ENCODE measurements at places on chromosomes 5 and 9. TPM values are rescaled to one million over a fixed set of nuclear protein-coding genes. Genes with fewer than 3 reads are reported as not detected.

The OLFML2A gene
- 10.8 TPM for total RNA-seq

DNA sequence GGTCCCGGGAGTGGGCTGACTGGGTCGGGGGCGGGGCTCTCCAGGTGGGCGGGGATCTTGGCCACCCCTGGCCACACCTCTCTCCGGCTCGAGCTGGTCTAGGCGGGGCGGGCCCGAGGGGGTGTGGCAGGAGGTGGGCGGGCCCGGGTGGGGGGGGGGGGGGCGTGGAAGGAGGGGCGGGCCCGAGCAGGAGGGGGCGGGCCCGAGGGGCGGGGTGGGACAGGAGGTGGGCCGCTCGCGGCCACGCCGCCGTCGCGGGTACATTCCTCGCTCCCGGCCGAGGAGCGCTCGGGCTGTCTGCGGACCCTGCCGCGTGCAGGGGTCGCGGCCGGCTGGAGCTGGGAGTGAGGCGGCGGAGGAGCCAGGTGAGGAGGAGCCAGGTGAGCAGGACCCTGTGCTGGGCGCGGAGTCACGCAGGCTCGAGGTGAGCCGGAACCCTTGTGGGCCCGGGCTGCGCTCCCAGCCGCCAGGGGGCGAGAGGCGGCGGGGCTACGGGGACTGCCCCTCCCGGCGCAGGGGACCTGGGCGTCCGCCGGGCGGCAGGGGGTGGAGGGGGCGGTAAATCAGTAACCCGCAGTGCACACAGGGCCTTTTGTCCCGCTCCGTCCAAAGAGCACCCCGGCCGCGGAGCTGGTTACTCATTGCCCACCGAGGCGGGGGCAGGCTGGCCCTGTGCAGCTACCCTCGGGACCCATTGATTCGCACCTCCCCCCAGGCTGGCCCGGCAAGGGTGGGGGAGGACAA is at the start of gene FGFR4:
TSS of gene FGFR4 (plus strand) at position 262 of the 744 bp plus-strand sequence. CDS start 2,688 bp downstream, outside the sequence.
- peak; percentile 83 for DNase-seq

GRCh38 chr9:33466565-33467495 is 6.9 kb downstream of the NOL6 start:
- DNase-seq, result peak; percentile 82

DNA sequence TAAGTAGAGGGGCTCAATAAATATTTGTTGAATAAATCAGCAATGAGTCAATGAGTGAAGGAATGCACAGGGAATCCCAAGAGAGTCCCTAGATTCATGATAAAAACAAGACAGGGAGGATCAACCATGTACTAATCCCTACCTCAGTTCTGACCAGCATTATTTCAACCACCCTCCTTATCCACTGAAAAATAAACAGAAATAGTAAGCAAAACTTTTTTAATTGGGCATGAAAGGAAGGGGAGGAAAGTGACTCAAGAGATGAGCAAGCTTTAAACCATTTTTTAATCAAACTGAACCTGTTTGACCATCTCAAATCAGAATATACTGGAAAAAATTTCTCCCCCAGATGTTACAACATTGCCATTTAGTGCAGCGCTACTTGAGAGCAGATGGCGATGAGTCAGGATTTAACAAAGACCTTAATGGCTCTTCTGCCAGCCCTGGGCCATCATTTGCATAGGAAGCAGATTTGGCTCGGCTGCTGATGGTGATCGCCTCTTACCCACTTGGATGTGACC is 194.8 kb upstream of the SLC30A5 start:
- no peak for DNase-seq

The LCN1 gene
- not detected for total RNA-seq

The MARVELD2 gene
- 62.5 TPM for total RNA-seq

Measured in type B pancreatic cell (in vitro differentiated cells).